GM12878 (cell line): ENCODE measurements at places on chromosomes 11 and 22. TPM values are rescaled to one million over a fixed set of nuclear protein-coding genes. Genes with fewer than 3 reads are reported as not detected.

DNA sequence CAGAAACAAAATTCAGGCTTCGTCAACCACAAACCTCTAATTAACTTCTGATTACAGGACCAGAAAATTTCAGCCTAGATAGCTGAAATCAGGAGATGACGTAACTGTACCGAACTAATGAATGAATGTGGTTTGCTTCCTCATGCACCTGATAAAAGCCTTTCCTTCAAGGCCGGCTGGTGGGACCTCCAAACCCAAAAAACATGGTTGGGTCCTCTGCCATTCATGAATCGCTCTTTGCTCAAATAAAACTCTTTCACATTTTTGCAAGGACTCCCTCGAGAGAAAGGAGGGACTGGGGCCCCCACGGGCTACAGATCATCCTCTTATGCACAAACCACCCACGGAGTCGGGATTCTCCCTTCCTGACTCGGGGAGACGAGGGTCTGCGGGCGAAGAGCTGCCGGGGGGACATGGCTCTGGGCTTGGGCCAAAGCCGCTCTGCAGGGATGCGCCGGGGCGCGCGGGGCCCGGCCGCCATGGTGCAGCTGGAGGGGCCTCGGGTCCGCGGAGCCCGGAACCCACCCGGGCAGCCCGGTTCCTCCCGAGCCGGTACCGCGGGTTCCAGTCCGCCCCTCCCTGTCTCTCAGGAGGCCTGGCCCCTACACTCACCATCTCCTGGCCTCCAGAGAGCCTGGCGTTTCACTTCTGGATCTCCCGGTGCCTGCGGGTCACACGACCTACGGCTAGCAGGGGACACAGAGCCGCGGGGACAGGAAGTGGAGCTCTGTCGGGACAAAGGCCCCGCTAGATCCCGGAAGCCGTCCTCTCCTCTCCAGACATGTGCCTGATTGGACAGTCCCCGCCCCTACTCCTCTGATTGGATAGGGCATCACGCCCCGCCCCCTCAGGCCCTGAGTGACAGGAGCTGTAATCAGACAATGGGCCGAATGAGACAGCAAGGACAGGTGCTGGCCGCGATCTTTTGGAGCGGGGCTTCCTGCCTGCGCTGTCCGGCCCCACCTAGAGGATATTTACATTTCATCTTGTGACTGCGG is at the start of gene ZNF195:
TSS of gene ZNF195 (minus strand) at position 721 of the 998 bp plus-strand sequence. CDS start at position 615, 106 bp downstream.
- peak; percentile 94 for DNase-seq

GRCh38 chr11:13384908-13385640 is 77.9 kb downstream of the BTBD10 start:
- peak; percentile 3 for DNase-seq

Gene C11orf42
- not detected in 2 replicates for polyA plus RNA-seq

- DNase-seq: no peak
These were observed 72.8 kb downstream of the FLI1 start for GRCh38 chr11:128766591-128767081.

- no peak for DNase-seq
These were observed 8.5 kb downstream of the YPEL4 start for GRCh38 chr11:57641011-57641807.

DNA sequence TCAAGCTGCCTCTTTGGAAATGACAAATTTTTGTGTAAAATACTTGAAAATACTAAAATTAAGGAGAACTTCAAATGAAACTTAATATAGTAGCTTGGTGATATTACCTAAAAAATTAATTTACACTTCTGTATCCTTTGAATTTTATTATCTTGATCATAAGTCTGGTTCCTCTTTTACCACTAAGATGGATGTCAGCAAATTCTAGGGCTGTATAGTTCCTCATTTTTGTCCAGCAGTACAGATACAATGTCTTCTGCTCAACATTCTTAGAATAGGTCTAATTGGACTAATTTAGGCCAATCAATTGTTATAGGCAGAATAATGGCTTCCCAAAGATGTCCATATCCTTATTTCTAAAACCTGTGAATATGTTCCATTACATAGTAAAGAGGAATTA is 1298.0 kb upstream of the RAG2 start:
- no peak for DNase-seq

Gene CTSF
- 0.38 TPM in 1 of 2 replicates, not detected in the other for polyA plus RNA-seq

- DNase-seq: no peak
These were observed 54.5 kb downstream of the ANO1 start for GRCh38 chr11:70132641-70133040.

Gene MGAT3
- polyA plus RNA-seq: 6.8 and 8.4 TPM in 2 replicates

GRCh38 chr22:26318975-26319374 is 110.1 kb upstream of the ASPHD2 start:
- DNase-seq: no peak

DNA sequence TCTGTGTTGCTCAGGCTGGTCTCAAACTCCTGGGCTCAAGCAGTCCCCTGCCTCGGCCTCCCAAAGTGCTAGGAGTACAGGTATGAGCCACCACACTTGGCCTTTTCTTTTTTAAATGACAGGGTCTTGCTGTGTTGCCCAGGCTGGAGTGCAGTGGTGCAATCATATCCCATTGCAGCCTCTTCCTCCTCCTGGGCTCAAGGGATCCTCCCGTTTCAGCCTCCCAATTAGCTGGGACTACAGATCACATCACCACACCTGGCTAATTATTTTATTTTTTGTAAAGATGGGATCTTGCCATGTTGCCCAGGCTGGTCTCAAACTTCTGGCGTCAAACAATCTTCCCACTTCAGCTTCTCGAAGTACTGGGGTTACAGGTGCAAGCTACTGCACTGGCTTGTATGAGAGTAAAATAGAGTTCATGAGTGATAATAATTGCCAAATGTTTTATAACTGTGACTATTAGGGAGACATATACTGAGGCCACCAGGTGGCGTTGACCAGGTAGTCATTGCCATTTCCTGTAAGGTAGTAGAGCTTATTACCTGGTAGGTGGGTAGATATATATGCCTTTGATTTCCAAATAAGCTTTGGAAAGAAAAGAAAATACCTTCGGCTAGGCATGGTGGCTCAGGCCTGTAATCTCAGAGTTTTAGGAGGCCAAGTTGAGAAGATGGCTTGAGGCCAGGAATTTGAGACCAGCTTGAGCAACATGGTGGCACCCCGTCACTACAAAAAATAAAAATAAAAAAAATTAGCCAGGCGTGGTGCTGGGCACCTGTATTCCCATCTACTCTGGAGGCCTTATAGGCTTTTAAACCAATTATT is 5.4 kb downstream of the FDX1 start:
- no peak for DNase-seq

Gene CRACR2B
- polyA plus RNA-seq: 16.2 and 16.6 TPM in 2 replicates

Gene MMP7
- polyA plus RNA-seq: 0.32 and 0.63 TPM in 2 replicates

Gene CATSPERZ
- not detected in 2 replicates for polyA plus RNA-seq

GRCh38 chr22:42203609-42204008 is 66.8 kb downstream of the TCF20 start:
- no peak for DNase-seq

- DNase-seq: no peak
These were observed 218.2 kb upstream of the CARD18 start for GRCh38 chr11:105357764-105358163.
